Activated CD4-positive, alpha-beta T cell treated with anti-CD3 and anti-CD28 coated beads for 24 hours (primary cell): ENCODE measurements at places on chromosomes 6 and 20.

GRCh38 chr6:147874322-147874721 is 365.8 kb downstream of the SAMD5 start:
- no peak for DNase-seq

DNA sequence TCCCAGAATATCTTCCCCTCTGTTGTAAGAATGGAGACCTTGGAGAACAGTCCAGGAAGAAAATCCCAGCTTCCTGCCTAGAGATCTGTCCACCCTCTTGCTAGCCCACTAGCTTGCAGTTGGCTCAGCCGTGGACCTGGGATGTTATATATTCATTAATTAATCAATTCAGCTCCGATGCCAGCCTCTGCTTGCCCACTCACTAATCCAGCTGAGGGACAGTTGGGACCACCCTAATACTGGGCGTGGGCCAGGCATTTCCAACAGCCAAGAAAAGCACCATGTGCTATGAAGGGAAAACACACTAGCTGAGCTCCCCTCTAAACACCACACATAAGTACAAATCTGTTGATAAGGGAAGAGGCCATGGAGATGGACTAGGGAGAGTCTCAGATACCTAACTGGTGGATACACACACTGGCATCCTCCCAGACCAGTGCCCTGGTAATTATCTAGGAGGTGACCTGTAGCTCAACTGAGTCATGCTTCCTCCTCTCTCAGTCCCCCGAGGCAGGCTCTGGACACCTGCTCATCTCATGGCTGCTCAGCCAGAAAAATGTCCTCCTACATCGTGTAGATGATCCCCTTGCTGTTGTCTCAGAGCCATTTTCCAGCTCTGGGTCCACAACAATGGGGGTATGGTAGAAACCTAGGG is 78.9 kb downstream of the ANKRD60 start:
- no peak for DNase-seq

DNA sequence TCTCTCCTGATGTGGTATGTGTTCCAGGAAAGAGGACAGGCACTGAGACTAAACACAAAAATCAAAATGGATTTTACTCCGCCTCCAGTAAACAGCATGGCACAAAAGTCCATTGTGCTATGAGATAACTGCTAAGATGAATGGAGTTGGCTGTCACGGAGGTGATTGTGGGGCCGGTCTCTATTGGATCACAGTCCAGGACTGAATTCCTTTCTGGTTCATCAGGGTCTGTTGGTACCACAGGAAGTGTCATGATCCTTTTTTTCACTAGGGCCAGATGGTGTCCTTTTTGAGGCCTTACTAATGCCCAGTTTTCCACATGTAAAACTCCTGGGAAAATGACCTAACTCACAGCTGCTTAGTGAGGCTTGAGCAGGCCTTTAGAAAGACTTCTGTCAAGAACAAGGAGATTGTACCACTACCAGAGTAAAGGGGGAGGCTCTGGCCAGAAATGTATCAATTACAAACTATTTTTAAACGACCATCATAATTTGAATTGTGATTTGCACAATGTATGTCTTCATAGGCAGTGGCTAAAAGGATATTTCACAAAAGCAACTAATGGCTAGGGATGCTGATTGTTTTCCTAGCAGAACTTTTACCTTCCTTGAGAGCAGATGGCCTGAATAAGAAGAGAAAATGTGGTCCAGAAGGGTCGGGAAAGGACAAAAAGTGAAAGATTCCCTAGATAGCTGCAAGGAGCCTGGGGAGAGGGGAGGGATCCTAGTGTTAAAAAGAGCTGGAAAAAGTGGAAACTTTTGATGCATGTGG is 192.2 kb upstream of the POU3F2 start:
- DNase-seq = no peak

GRCh38 chr20:51797357-51798025 is 4.8 kb downstream of the SALL4 start:
- no peak for DNase-seq

- DNase-seq = no peak
These were observed 108.3 kb downstream of the KIF13A start for GRCh38 chr6:17879184-17879583.

GRCh38 chr6:147400968-147401367 is 107.5 kb upstream of the SAMD5 start:
- DNase-seq = no peak
